Chondrocyte (in vitro differentiated cells): ENCODE measurements at places on chromosomes 3 and 15. TPM values are rescaled to one million over a fixed set of nuclear protein-coding genes. Genes with fewer than 3 reads are reported as not detected.

LMAN1L gene
- total RNA-seq, result 0.82 TPM in 1 of 3 replicates, not detected in the others

CEP152 gene
- 3.6 to 12.6 TPM (median 4.4 TPM) in 3 replicates for total RNA-seq

SCG5 gene
- total RNA-seq, result 1.3 to 2.6 TPM (median 2.5 TPM) in 3 replicates

CCDC9B gene
- total RNA-seq, result 55.4 to 60.0 TPM (median 58.0 TPM) in 3 replicates

EPHB3 gene
- 7.2 to 11.6 TPM (median 7.5 TPM) in 3 replicates for total RNA-seq

DNAH12 gene
- 0.02 to 0.29 TPM (median 0.15 TPM) in 3 replicates for total RNA-seq

CILP gene
- total RNA-seq, result 0.17 to 0.22 TPM (median 0.21 TPM) in 3 replicates

DNA sequence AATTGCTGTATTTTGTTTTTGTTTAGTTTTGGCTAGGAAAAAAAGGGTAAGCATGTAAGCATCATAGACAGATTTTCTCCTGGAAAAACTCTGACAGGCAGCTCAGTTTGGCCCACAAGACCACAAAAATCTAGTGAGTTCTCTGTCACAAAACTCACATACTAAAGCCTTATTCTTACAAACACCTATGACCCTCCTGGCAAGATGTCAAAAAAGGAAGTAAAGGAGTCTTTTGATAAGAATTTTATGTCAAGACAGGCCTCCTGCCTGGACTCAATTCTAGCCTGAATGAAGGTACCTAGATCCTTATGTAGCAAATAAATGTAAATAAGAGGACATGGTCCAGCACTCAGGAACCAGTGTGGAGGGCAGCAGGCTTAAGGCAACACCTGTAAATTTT, 668.3 kb upstream of the ZNF385D start:
- H3K36me3 ChIP-seq, result no peaks in the 10 kb centered on the region
- no peak for DNase-seq
- no peak overlapping the region for H3K4me3 ChIP-seq
- H3K27me3 ChIP-seq, result peaks cover 4% of the 10 kb centered on the region
- H3K4me1 ChIP-seq, result no peaks in the 10 kb centered on the region

GRCh38 chr3:59717679-59718205, 667.9 kb upstream of the CFAP20DC start:
- H3K27ac ChIP-seq, result no peak overlapping the region
- no peak overlapping the region for H3K4me3 ChIP-seq

GRCh38 chr3:196096382-196096953, 14.6 kb upstream of the TFRC start:
- H3K27me3 ChIP-seq, result peaks cover 2% of the 10 kb centered on the region
- peak overlapping the region; percentile 54 for H3K27ac ChIP-seq
- H3K4me3 ChIP-seq, result no peak overlapping the region
- H3K36me3 ChIP-seq, result no peaks in the 10 kb centered on the region

DNA sequence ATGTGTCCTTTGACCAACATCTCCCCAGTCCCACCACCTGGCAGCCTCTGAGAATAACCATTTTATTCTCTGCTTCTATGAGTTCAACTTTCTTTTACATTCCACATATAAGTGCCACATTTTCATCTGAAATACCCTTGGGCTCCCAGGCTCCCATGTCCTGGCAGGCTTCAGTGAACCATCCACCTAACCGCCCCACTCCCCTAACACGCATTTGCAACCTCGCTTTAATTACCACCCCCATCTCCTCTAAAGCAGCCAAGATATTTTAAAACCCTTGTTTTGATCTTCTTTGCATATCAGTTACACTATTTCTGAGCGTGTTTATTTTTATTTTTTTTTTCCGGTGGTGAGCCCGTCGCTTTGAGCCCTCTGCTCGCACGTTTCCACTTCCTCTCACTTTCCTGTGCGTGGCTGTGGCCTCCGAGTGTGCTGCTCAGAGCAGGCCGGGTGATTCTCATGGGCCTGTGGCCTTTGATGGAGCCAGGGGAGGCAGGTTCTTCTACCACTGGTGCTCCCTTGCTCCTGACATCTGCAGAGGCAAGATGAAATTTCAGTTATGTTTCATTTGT, 195.4 kb upstream of the LPP start:
- H3K27me3 ChIP-seq, result no peaks in the 10 kb centered on the region
- no peak overlapping the region for H3K4me3 ChIP-seq
- no peak for DNase-seq
- no peaks in the 10 kb centered on the region for H3K36me3 ChIP-seq
- H3K27ac ChIP-seq, result no peak overlapping the region

GRCh38 chr3:193030276-193030675, 112.6 kb upstream of the MB21D2 start:
- H3K27me3 ChIP-seq, result peaks cover 9% of the 10 kb centered on the region
- no peak overlapping the region for H3K4me3 ChIP-seq
- peaks cover 6% of the 10 kb centered on the region for H3K4me1 ChIP-seq
- no peaks in the 10 kb centered on the region for H3K36me3 ChIP-seq

DNA sequence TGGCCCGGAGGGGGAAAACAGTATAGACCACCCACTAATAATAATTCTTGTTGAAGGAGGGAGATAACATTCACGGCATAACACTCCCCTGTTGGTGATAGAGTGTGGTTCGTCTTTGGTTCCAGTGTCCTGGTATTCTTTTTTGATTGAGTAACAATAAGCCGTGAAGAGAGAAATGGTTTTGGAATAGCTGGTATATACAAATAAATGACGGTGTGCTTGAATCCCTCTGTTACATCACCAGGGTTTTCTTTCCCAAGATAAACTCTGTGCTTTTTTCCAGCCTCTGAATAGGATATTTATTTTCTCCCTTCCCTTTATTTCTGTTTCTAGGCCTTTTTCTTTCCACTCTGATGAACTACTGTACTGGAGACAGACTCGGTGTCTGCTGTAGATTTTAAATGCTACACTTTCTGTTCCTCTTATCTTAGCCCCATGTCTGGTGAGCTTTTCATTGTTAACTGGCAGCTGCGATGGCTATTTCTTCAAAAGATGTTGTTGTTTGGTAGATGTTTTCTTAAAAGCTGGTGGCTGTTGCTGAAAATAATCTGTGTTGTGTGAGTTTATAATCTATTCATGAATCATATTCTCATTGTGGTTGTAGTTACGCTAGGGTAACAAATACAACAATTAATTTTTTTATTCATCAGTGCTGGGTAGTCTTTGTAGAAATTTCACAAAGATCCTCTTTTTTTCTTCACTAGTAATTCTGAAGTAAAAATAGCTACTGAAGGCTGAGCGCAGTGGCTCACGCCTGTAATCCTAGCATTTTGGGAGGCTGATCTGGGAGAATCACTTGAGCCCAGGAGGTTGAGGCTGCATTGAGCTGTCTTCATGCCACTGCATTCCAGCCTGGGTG, 15.5 kb upstream of the SCAANT1 start:
- peaks cover 3% of the 10 kb centered on the region for H3K4me1 ChIP-seq
- H3K27me3 ChIP-seq, result no peaks in the 10 kb centered on the region
- H3K27ac ChIP-seq, result peak overlapping the region; percentile 33
- DNase-seq, result no peak
- no peak overlapping the region for H3K4me3 ChIP-seq

GRCh38 chr3:4703054-4703480, 209.9 kb downstream of the ITPR1 start:
- H3K4me1 ChIP-seq, result peaks cover 3% of the 10 kb centered on the region
- no peak overlapping the region for H3K4me3 ChIP-seq
- no peak for DNase-seq
- H3K27ac ChIP-seq, result no peak overlapping the region
- no peaks in the 10 kb centered on the region for H3K27me3 ChIP-seq

DNA sequence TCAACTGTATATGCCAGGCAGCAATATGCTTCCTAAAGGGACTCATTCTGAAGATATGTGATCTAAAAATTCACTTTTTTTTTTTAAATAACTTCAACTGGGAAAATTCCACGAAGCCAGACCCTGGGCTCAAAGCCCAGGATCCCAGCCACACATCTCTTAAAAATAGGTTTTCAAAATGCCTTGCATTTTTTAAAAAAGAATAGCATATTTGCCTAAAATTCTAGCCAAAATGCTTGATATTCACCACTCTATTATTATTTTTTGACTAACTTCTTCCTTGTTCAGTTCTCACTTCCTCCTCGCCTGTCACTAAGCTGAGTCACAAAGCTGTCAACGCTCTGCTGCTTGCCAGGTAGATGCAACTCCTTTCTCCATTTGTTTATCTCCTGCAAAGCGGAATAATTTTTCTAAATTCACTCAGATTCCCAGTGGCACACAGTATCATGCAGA, 28.0 kb upstream of the VGLL4 start:
- H3K36me3 ChIP-seq, result peaks cover 3% of the 10 kb centered on the region
- no peaks in the 10 kb centered on the region for H3K27me3 ChIP-seq
- peak overlapping the region; percentile 95 for H3K27ac ChIP-seq
- no peak overlapping the region for H3K4me3 ChIP-seq

GRCh38 chr3:85474241-85474640, 515.5 kb downstream of the CADM2 start:
- H3K27ac ChIP-seq, result no peak overlapping the region
- H3K4me3 ChIP-seq, result no peak overlapping the region
- no peak for DNase-seq
- no peaks in the 10 kb centered on the region for H3K36me3 ChIP-seq

GRCh38 chr15:90261811-90262210, 3.7 kb upstream of the NGRN start:
- no peak overlapping the region for H3K27ac ChIP-seq
- H3K4me3 ChIP-seq, result no peak overlapping the region
- peaks cover 14% of the 10 kb centered on the region for H3K4me1 ChIP-seq
- no peaks in the 10 kb centered on the region for H3K36me3 ChIP-seq

DNA sequence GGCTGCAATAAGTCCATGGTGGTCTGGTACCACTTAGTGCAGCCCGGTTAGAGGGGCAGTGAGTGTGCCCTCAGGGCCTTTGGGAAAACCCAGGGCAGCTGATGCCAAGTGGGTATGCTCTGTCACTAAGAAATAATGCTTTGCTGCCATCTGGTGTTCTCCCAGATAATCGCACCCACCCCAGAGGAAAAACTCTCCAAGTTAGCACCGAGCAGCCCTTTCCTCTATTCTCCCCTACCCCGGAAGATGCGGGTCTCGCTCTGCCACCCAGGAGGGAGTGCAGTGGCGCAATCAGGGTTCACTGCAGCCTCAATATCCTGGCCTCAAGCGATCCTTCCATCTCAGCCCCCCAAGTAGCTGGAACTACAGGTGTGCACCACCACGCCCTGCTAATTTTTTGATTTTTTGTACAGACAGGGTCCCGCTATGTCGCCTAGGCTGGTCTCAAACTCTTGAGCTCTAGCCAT, 21.3 kb upstream of the DAPK2 start:
- H3K4me3 ChIP-seq, result no peak overlapping the region
- H3K36me3 ChIP-seq, result peaks cover under 1% of the 10 kb centered on the region
- DNase-seq, result no peak
- H3K27ac ChIP-seq, result no peak overlapping the region
- no peaks in the 10 kb centered on the region for H3K27me3 ChIP-seq

- no peaks in the 10 kb centered on the region for H3K4me1 ChIP-seq
- DNase-seq, result no peak
- H3K4me3 ChIP-seq, result no peak overlapping the region
- no peak overlapping the region for H3K27ac ChIP-seq
- H3K27me3 ChIP-seq, result peaks cover 7% of the 10 kb centered on the region
These were observed 544.7 kb upstream of the GBE1 start for GRCh38 chr3:82306189-82306588.

- H3K27ac ChIP-seq, result no peak overlapping the region
- H3K36me3 ChIP-seq, result no peaks in the 10 kb centered on the region
- H3K27me3 ChIP-seq, result no peaks in the 10 kb centered on the region
- H3K4me3 ChIP-seq, result no peak overlapping the region
- peaks cover 9% of the 10 kb centered on the region for H3K4me1 ChIP-seq
- no peak for DNase-seq
These were observed 33.3 kb upstream of the RPN1 start for GRCh38 chr3:128683957-128684356.

- no peak for DNase-seq
- no peaks in the 10 kb centered on the region for H3K36me3 ChIP-seq
- H3K27me3 ChIP-seq, result no peaks in the 10 kb centered on the region
These were observed 8.0 kb upstream of the PLEKHO2 start for GRCh38 chr15:64833690-64834089.

DNA sequence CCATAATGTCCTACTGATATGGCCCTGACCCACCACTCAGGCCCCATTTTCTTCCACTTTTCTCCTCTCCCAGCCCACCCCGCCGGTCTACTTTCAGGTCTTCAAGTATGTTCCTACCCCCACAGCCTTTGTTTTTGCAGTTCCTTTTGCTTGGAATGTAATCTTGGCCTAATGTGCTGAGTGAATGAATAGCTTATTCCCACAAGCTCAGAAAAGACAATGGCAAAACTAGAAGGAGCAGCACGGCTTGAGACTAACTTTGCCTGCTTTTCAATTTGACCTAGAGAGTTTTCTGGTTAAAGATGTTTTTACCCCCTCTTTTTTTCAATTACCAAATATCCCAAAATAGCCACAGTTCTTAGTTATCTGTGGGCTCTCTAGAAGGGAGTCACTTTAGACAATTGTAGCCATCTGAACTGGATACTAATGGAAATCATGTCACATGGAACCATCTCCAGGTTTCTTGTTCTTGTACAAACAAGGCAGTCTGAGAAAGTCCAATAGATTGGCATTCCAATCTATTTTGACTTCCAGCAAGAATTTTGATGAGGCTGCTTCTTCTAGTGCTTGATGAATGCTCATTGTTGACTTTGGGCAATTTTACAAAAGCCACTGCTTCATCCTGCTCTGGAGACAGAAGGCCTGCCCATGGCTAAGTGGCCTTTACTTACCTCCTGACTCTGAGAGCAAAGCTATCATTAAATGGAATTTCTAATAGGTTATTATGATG, 16.3 kb upstream of the LMCD1 start:
- peaks cover 6% of the 10 kb centered on the region for H3K36me3 ChIP-seq
- H3K4me3 ChIP-seq, result no peak overlapping the region
- H3K27me3 ChIP-seq, result no peaks in the 10 kb centered on the region
- H3K27ac ChIP-seq, result peak overlapping the region; percentile 80

- no peak overlapping the region for H3K4me3 ChIP-seq
- H3K36me3 ChIP-seq, result no peaks in the 10 kb centered on the region
- H3K27me3 ChIP-seq, result no peaks in the 10 kb centered on the region
- H3K27ac ChIP-seq, result no peak overlapping the region
- no peak for DNase-seq
These were observed 13.7 kb upstream of the HEG1 start for GRCh38 chr3:125069452-125069851.

DNA sequence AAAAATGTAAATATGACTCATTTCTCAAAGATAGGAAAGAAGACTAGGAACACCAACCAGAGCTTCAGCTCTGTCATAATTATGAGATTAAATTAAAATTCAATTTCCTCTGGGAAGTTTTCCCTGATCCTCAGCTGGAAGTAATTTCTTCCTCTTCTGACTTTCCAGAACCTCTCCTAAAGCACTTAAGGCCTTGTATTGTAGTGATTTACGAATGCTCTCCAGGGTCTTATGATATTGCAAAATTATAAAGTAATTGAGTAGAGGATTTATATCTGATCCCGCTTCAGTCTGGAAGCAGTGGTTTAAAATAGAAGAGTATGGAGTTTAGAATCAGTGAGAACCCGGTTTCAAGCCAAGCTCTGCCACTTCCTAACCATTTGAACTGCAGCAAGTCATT, 279.8 kb downstream of the ZPLD1 start:
- DNase-seq, result no peak
- no peaks in the 10 kb centered on the region for H3K4me1 ChIP-seq
- no peak overlapping the region for H3K27ac ChIP-seq
- H3K27me3 ChIP-seq, result peaks cover 3% of the 10 kb centered on the region
- no peaks in the 10 kb centered on the region for H3K36me3 ChIP-seq

- peaks cover 60% of the 10 kb centered on the region for H3K4me1 ChIP-seq
- peaks cover 1% of the 10 kb centered on the region for H3K36me3 ChIP-seq
- H3K27ac ChIP-seq, result peak overlapping the region; percentile 98
- DNase-seq, result peak; percentile 98
- peak overlapping the region; percentile 2 for H3K4me3 ChIP-seq
These were observed 20.3 kb downstream of the PPCDC start for GRCh38 chr15:75043509-75044257.
